ENCODE measurements at places on chromosomes 13 and 19. TPM values are rescaled to one million over a fixed set of nuclear protein-coding genes. Genes with fewer than 3 reads are reported as not detected.

Gene LYPD5
- 0.42 TPM for polyA plus RNA-seq

Gene GRK1
- polyA plus RNA-seq, result 0.07 TPM

Gene ZNF578
- polyA plus RNA-seq, result 5.6 TPM

Gene TYROBP
- 10.3 TPM for polyA plus RNA-seq

Gene MIA
- polyA plus RNA-seq, result 1.6 TPM

Gene GPC5
- polyA plus RNA-seq, result 4.8 TPM

Gene ONECUT3
- polyA plus RNA-seq, result not detected

Gene TTC9B
- polyA plus RNA-seq, result not detected

All from right renal cortex interstitium (tissue), 3 donors.